ENCODE measurements at places on chromosomes 1 and 21.

GRCh38 chr1:29650476-29650875 lies 414.2 kb downstream of the PTPRU start:
- no peak for DNase-seq

DNA sequence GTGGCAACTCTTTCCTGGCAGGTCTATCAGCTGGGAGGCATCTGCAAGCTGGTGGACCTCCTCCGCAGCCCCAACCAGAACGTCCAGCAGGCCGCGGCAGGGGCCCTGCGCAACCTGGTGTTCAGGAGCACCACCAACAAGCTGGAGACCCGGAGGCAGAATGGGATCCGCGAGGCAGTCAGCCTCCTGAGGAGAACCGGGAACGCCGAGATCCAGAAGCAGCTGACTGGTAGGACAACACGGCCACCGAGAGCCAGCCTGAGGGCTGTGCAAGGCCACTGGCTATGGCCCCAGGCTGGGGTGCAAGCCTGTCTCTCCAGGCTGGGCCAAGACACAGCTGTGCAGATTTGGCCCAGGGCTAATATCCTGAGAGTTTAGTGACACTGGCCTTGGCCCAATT lies 34.2 kb downstream of the PKP1 start:
- no peak for DNase-seq

- DNase-seq, result peak; percentile 71
Observed at GRCh38 chr1:156583821-156584622, 4.5 kb downstream of the TTC24 start.

GRCh38 chr1:53655931-53656746 lies 82.8 kb downstream of the GLIS1 start:
- DNase-seq, result no peak

GRCh38 chr1:116232989-116233514 lies 121.9 kb downstream of the MAB21L3 start:
- DNase-seq, result no peak

DNA sequence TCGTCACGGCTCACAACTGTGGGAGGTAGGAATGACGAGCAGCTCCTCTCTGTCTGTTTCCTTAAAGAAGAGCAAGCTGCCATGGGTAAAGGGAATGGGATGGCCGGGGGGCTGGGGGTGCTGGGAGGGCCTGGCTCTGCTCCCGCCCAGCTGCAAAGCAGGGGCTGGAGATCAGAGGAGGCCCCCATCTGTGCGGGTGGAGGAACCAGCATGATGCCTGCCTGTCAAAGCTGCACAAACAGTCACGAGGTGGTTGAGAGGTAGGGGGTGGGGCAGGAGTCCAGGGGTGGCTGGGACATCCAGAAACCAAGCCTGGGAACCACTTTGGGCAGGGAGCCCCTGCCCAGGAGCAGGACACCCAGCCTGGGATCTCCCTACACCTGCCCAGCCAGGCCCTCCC lies 12.6 kb downstream of the SLC41A1 start:
- DNase-seq, result no peak

- no peak for DNase-seq
Observed at GRCh38 chr21:41683815-41684214, 83.0 kb downstream of the RIPK4 start.

DNA sequence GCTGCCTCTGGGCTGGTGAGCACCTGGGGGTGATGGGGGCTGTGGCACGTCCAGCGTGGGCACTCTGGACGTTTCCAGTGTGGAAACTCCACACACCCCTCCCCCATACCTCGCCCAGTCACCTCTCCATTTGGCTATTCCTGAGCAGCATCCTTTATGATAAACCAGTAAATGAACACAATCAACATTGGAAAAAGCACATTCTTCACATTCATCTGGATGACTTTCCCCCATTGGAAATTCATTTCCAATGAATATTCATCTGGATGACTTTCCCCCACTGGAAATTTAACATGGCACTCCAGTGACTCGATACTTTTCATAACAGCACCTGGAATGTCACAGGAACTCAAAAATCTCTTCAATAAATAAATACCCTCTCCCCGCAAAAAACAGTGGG lies 104.8 kb upstream of the KRTAP19-8 start:
- no peak for DNase-seq

DNA sequence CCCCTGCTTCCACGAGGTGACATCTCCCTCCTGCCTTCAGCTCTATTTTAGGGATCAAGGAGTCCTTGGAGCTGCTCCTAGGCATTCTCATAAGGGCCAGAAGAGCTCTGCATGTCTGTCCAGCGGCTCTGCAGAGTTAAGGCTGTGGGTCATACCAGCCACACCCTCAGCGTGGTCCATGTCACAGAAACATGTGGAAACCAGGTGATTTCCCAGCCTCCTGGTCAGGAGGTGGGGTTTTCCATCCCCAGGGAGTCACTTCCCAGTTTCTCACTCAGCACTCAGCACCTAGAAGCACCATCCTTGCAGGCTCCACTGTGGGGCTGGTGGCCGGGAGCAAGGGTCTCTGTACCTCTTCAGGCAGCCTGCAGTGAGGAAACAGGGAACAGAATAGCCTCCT lies 1.4 kb upstream of the TNFRSF1B start:
- DNase-seq, result no peak

DNA sequence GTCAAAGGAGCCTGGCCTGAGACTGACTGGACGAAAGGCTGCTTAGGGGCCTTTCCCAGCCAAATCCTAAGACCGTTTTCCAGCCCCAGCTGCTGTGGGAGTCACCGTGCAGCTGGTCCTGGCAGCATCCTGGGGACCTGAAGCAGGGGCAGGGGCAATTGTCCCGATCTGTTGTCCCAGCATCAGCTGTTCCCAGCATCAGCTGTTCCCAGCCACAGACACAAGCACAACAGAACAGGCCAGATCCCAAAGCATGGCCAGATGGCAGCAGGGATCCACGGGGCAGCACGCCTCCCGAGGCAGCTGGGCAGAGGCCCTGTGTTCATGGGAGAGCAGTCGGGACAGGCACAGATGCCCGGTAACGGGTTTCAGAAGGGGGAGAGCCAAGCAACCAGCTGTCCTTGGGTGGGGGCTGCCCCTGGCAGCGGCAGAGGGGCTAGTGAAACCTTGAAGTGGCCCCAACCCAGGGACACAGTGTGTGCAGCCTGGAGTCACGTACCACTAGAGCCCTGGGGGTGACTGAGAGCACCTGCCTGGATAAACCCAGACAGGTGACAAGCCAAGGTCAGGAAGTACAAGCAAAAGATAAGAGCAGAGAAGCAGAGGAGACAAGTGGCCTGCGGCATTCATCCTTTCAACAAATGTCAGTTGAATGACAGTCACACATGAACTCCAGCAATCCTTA lies 13.3 kb downstream of the CELA2B start:
- peak; percentile 46 for DNase-seq

- no peak for DNase-seq
Observed at GRCh38 chr1:20586953-20587660, 1.8 kb upstream of the CDA start.

- DNase-seq, result no peak
Observed at GRCh38 chr1:180156631-180157091, 2.0 kb downstream of the QSOX1 start.

DNA sequence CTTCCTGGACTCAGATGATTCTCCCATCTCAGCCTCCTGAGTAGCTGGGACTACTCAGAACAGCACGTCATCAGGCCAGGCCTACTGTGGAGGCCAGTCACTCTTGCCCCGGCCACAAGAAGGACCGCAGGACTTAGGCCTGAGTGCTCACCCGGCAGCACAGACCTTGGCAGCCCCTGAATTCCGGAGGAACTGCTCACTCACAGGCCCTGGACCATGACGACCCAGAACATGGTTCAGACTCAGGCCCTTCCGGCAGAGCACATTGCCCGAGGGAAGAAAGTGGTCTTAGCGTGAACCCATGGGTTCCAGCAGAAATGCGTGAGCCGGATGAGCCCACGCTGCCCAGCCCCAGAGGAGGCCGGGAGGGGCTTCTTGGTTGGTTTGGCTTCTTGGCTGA lies 177.3 kb upstream of the TMEM51 start:
- no peak for DNase-seq

DNA sequence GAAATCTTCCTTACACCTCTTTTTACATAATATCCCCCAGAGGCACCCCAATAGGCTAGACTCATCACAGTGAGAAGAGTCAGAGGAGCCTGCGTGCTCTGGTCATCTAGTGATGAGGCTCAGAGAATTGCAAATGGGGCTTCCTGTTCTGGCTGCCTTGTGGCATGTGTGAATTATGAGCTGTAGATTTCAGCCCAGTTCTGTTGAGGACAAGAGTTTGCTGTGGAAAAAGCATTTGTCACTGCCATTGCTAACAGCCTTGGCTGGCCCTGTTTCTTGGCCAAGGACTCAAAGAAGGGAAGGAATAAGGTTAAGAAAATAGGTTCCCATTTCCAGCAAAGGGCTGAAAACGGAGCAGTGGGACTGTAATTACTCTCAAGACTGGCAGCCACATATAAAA lies 30.7 kb downstream of the MRAP start:
- no peak for DNase-seq

- no peak for DNase-seq
Observed at GRCh38 chr1:7615138-7615537, 156.0 kb upstream of the VAMP3 start.

GRCh38 chr1:184393962-184394361 lies 7.1 kb downstream of the C1orf21 start:
- DNase-seq, result no peak

GRCh38 chr1:33003657-33004056 lies 33.0 kb downstream of the AK2 start:
- DNase-seq, result no peak

DNA sequence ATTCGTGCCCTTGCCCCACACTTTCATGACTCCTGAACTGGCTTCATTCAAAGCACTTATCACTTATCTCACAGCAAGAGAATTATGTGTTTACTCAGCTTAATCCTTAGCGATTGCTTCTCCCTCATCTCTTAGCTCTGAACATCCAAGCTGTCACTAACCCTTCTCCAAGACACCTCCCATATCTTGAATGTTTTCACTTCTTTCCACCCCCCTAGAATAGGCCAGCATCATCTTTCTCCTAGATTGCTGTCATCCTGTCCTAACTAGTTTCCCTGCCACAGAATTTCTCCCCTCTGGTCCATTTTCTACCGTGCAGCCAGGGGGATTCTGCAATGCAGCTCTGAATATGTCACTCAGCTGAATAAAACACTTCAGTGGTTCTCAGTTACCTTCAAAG lies 68.6 kb upstream of the SPATA6 start:
- no peak for DNase-seq

DNA sequence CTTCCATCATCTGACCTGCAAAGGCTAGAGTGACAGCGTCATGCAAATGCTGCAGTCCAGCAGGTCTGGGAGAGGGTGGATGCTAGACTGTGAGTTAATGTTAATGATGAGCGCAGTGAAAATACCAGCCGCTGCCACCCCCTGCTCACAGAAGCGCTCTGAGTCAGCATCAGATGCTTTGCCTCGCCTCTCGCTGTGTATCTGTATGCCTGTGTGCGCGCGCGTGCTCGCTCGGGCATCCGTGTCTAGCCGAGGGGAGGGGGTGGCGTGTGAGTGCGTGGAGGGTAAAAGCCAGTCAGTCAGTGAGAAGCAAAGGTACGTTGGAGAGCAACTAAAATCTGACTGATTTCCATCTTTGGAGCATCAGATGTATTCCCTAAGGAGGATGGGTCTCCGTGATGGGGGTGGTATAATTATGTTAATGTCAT lies 858.7 kb downstream of the USP25 start:
- DNase-seq, result peak; percentile 92

- no peak for DNase-seq
Observed at GRCh38 chr1:27475720-27476119, 14.2 kb downstream of the WASF2 start.

DNA sequence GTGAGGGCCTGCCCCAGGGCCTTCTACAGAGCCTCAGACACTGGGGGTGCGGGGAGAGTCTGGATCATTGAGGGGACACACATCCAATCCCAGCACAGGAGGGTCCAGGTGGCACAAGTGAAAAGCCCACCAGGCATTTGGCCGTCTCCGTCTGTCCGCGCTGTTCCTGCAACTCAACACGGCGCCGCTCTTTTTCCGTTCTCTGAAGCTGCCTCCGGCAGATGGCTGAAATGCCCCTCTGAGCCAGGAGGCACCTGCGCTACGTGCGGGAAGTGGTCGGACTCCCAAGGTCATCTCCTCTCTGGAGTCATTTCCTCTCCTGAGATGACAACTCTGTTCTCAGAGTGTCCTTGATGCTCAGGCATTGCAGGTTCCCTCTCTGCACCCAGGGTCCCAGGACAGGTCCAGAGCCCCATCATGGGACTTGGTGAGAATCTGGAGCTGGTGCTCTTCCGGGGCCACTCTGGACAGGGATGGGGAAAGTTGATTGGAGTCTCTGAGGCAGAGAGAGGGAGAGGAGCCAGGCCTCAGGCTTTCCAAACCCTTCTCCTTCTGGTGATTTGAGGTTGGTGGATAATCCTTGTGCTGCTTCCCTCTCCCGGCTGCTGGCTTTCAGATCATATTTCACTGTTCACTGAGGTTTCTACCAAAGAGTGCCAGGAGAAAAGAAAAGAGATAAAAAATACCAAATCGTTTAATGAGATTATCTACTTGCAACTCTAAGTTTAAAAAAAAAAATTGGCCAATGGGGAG lies 14.0 kb upstream of the MIXL1 start:
- no peak for DNase-seq

DNA sequence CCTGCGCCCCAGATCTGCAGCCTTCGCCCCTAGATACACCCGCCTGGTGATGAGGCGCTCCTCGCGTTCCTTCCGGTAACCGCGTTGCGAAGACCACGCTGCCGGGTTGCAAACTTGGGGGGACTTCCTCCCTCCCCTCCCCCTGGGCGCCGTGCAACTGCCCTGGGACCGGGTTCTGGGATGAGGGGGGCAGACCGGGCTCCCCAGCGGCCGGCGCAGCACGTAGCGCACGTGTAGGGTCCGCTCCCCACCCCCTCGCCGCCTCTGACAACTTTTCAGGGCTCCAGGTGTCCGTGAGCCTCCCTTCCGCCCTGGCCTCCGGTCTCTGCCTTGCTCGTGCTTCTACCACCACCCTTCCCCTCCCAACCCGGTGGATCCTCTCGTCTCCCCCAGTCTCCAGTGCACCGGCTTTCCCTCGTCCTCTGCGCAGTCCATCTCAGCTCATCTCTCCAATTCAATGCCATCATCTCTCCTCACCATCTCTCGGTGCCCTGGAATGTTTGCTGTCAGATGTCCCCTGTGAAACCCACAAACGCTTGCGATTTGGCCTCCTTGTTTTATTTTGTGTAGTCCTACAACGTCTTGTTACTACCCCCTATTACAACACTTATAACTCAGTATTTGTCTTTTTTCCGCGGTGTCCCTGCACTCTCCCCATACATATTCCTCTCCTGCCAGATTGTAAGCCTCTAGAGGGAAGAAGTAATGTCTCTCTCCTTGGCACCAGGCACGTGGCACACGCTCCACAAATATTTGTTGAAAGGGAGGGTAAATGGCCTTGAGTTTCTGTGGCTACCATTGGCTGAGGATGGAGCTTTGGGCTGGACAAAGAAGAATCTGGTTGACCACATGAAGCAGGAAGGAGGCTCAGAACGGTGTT lies 782 bp downstream of the PCAT6 start:
- no peak for DNase-seq

DNA sequence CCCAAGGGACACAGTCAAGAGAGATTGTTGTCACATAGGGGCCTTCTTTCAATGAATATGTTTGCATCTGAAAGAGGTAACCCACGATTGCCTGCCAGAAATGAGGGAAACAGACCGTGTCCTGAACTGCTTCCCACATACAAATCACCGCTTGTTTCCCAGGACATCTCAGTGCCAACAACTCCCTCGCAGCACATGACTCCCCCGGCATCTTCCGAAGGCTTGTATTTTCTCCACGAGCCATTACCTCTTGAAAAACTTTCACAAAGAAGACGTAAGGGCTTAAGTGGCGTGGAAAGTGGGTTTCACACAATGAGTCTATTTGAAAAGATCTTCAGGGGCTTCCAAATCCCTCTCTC lies 31.6 kb upstream of the PDE9A start:
- peak; percentile 16 for DNase-seq

Measured in caudate nucleus (tissue), 63 donors.